ENCODE measurements at places on chromosomes 16 and 17. TPM values are rescaled to one million over a fixed set of nuclear protein-coding genes. Genes with fewer than 3 reads are reported as not detected.

FZD2 gene
- total RNA-seq, result not detected

- no peak for DNase-seq
These were observed 55.9 kb downstream of the MSI2 start for GRCh38 chr17:57312242-57312641.

DNA sequence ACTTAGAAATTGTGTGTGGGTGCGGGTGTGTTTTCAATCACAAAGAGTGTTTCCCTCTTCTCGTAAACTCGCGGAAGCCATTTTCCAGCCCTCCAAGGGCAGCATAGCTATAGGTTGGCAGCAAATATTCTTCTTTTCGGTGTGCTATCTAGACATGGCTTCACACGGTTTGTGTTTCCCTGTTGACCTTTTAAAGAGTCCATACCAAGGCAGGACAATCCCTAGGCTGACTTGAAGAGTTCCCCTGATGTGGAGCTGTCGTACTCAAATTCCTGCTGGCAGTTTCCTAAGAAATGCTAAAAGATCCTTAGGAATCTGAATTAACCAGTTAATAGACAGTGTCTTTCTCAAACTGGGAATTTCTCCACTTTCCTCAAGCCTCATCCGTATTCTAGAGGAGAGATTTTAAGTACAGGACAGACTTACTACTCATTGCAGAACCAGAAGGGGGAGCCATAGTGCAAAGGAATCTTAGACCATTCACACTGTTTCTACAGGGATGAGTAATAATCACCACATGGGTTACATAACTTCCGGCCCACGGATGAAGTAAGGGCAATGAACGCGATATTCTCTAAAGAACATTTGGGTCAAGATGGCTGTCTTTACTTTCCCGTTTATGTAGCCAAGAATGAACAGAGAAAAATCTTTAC is 288.6 kb upstream of the ELAC2 start:
- no peak for DNase-seq

TMEM100 gene
- total RNA-seq, result 0.35 TPM

STAT3 gene
- 120 TPM for total RNA-seq

DNA sequence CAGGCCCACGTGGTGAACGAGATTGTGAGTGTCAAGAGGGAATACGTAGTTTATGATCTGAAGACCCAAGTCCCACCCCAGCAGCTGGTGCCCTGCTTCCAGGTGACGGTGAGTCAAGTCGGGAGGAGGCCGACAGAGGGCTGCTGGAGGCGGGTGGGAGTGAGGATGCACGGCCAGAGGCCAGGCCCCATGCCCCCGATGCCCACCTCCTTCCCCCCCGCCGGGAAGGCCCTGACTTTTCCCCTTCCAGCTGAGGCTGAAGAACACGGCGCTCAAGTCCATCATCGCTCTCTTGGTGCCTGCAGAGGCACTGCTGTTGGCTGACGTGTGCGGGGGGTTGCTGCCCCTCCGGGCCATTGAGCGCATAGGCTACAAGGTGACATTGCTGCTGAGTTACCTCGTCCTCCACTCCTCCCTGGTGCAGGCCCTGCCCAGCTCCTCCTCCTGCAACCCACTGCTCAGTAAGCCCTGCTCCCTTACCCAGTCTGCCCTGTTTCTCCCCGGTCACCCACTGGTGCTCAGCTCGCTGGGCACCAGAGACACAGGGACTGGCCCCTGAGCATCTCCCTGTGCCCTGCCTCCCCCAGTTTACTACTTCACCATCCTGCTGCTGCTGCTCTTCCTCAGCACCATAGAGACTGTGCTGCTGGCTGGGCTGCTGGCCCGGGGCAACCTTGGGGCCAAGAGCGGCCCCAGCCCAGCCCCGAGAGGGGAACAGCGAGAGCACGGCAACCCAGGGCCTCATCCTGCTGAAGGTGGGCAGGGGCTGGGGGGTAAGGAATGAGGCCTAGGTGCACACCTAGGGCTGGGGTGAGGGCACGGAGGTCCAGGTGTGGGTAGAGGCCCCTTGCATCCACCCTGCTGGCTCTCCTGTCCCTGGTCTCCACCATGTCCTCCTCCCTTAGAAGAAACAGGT is 2.6 kb downstream of the ZACN start:
- DNase-seq, result no peak

- no peak for DNase-seq
These were observed 3.8 kb upstream of the P4HB start for GRCh38 chr17:81863833-81864768.

- no peak for DNase-seq
These were observed 1.1 kb downstream of the PGAP6 start for GRCh38 chr16:380762-381011.

DNA sequence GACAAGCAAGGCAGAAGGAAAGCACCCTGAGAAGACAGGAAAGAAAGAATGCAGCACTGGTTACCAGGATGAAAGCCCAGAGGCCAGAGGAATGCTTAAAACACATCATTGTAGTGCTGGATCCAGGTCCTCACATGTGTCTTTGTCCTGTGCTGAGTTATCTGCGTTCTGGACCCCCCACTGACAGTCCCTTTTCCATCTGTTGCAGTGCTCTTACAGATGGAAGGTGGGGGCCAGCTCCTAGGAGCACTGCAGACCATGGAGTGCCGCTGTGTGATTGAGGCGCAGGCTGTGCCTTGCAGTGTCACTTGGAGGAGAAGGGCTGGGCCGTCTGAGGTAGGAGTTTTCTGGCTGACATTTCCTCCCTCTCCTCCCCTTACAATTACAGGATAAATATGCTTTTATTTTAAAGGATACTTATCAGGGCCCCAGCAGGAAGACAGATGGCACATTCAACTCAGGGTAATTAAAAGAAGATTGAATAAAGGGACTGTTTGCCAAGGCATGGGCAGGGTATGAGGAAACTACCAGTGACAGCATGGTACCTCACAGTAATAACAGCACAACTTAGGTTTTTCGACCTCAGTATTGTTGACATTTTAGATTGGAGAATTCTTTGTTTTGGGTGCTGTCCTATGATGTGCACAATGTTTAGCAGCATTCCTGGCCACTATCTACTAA is 3.0 kb downstream of the EME1 start:
- DNase-seq, result no peak

DNA sequence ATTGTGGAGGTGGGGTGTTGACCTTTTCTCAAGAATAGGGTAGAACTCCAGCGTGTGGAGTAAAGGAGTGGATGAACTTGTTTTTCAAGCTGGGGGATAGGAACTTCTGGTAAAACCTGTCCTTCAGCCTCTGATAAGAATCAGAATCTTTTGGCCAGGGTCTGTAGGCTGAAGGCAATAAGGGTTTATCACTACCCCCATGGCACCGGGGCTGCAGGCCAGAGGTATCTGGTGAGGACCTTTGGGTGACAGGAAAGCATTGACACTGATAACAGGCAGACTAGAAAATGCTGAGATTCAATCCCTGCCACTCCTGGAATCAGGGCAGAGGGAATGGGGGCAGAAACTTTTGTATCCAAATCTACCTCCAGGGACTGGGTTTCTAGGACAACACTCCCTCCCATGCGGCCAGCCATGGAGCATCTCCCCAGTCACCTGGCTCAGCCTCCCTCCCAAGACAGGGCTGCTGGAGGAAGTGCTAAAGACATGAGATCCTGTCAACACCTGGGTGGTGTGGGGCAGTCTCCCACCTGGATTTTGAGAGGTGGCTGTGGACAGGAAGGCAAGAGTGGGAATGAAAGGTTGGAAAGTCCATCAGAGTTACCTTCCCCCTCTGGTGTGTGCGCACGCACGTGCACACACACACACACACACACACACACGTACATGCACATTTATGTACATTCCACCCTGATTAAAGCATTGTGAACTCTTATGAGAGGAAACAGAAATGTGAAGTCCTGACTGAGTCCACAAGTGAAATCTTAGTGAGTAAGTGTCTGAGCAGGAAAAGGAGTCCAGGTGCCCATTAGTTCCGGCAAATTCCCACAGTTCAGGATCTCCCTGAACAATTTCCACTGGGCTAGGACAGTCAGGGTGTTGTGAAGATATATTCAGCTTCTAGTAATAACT is 53.1 kb upstream of the MARCHF10 start:
- DNase-seq, result no peak
